Activated effector memory CD4-positive, alpha-beta T cell treated with anti-CD3 and anti-CD28 coated beads, Interleukin-2, amount 50 U/mL, for 16 hours (primary cell): ENCODE measurements at places on chromosomes 11 and 22.

- no peak for DNase-seq
Measured at GRCh38 chr11:109490953-109491635, 69.1 kb downstream of the C11orf87 start.

- DNase-seq, result no peak
Measured at GRCh38 chr11:36868380-36868779, 270.3 kb upstream of the RAG2 start.

GRCh38 chr11:13883042-13883441 lies 79.5 kb upstream of the SPON1 start:
- no peak for DNase-seq

GRCh38 chr11:102546923-102547471 lies 16.4 kb upstream of the MMP7 start:
- DNase-seq, result no peak

DNA sequence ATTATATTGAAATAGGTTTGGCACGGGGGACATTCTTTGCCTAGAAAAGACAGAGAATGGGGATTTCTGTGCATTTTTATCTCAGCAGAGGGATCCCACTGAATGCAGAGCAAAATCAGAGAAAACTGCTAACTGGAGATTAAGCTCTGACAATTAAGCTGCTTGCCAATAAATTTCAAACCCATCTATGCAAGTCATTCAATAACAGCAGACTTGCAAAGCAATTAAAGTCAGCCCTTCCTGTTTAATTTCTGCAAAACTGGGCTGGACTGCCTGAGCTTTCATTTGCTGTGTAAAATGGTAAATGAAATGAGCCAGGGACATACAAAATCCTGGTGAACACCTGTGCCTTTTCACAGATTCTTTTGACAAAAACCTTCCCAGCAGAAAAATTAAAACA lies 1273.9 kb upstream of the CNTN5 start:
- no peak for DNase-seq

DNA sequence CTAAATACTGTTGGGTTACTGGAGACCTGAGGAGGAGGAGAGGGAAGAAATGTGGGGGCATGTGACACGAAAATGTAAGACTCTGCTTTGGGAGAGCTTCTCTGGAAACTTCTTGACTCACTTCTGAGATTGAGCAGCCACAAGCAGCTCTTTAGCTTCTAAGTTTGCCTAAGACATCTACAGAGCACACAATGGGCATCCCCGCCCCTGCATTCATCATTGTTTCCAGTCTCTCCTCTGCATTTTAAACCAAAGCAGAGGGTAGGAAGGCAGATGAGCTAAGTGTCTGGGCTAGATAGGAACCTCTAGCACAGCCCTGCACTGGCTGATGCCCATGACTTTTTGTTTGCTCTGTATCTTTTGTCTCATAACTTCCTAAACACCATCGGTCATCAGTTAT lies 2.1 kb upstream of the OR52D1 start:
- DNase-seq, result no peak

GRCh38 chr22:27990879-27991278 lies 71.8 kb upstream of the PITPNB start:
- peak; percentile 38 for DNase-seq

GRCh38 chr11:69388661-69389060 lies 92.8 kb upstream of the LINC01488 start:
- peak; percentile 36 for DNase-seq
